Inflammatory macrophage (primary cell): ENCODE measurements at places on chromosomes 1 and 21.

GRCh38 chr1:82455342-82455741 lies 654.6 kb downstream of the ADGRL2 start:
- DNase-seq = no peak

DNA sequence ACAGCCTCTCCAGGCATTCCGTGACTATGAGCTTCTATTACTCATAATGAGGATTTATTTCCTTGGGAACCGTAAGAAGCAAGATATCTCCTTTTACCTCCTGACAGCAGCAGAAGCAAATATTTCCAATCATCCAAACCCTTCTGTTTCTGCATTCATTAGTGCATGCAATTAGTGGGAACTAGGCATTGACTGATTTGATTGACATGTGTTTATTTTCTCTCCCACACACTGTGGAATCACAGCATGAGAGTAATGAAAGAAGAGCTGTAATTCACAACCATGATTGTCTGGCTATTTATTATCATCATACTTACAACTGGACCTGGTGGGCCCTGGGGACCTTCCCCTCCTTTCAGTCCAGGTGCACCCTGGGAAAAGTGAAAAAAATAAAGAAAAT lies 146.8 kb downstream of the COL11A1 start:
- DNase-seq = no peak

- no peak for DNase-seq
Observed at GRCh38 chr1:21165646-21166045, 11.1 kb downstream of the EIF4G3 start.

DNA sequence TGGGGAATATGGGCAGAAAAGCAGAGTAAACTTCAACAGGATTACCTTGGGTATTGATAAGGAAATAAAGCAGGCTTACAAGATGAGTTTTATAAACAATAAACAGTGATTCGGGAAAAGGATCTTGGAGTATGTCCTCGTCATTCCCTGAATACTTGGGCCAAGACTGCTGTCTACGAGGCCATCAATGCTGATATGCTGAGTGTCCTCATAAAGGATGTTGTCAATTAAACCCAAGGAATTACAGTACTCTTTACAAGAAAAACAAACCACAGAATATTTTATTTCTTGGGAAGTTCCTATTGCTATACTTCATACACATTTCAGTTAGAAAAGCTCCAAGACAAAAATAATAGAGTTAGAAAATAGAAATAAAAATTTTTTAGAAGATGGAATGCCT lies 34.9 kb downstream of the ATP1B1 start:
- DNase-seq = no peak

DNA sequence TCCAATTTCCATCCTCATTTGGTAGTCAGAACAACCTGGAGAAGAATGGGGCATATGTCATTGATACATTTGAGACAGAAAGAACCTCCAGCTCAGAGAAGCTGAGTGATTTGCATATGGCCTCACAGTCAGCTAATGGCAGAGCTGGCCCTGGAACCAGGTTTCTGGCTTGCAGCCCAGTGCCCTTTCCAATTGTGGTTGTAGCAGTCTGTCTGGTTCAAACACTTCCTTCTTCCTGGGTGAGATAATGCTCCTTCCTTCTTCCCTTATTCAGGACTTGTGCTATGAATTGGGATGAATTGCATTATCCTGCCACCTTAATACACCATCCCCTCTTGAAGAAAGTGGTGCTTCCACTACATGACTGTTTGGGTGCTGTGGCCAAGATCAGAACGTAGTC lies 24.2 kb downstream of the SLC5A9 start:
- DNase-seq = peak; percentile 17

DNA sequence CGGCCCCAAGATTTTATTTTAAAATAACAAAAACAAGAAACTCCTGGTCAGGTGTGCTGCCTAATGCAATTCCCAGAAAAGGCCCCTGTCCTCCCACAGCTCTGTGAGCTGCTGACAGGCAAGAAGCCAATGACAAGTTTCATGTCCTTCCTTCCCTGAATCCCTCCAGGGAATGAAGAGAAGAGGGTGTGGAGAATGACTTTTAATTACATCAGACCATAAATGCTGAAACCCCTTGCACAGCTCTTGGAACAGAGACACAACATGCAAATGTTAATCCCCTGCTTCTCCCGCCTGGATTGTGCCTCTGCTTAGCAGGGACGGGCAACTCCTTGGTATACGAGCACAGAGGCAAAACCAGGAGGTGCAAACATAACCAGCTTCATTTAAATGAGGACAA lies 228.1 kb upstream of the CAMK1G start:
- DNase-seq = no peak

DNA sequence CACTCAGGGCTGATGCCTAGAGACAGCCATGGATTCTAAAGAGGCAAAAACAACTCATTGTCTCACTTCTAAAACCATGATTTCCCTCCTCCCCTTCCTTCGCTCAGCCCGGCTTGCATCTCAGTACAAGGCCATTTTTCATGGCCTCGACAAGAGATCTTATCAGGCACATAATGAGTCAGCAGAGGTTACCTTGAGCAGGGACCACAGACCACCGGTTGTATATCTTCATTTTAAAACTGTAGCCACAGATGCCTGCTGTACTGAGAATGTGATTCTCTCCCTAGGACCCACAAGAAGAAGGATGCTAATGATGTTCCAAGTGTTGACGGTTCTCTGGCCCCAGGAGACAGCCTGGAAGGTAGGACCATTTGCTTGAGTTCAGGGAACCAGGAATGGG lies 331.9 kb downstream of the AJAP1 start:
- DNase-seq = no peak

DNA sequence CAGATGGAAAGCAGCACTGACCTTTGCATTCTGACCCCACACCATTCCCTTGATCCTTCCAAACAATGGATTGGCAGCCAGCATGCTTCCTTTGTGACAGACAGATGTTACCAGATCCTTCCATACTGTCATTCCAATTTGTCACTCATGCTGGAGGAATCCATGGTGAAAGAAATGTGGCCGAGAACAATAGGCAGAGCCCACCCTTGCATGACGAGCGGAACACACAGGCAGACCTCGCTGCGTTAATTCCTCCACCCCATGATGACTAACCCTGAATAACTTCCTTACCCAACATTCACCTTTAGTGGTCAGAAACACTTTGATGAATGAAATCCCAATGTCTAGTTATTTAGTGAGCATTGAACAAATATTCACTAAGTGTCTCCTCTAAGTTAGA lies 45.1 kb downstream of the PDPN start:
- DNase-seq = no peak

DNA sequence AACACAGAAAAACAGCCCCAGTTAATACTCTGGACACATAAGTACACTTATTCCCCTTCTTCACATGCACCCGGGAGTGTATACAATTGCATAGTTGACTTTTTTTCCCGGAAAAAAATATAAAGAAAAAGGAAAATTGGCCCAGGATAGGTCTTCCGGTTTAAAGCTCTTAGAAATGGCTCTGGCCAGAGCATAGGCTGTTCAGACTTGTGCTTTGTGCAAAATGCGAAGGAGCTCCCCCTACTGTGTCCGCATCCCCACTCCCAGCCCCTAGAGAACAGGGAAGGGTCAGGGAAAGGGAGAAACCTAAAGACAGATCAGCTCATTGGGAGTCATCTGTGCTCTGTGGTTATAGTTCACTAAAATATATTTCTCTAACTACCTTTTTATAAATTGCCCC lies 5.5 kb upstream of the MTMR11 start:
- no peak for DNase-seq

DNA sequence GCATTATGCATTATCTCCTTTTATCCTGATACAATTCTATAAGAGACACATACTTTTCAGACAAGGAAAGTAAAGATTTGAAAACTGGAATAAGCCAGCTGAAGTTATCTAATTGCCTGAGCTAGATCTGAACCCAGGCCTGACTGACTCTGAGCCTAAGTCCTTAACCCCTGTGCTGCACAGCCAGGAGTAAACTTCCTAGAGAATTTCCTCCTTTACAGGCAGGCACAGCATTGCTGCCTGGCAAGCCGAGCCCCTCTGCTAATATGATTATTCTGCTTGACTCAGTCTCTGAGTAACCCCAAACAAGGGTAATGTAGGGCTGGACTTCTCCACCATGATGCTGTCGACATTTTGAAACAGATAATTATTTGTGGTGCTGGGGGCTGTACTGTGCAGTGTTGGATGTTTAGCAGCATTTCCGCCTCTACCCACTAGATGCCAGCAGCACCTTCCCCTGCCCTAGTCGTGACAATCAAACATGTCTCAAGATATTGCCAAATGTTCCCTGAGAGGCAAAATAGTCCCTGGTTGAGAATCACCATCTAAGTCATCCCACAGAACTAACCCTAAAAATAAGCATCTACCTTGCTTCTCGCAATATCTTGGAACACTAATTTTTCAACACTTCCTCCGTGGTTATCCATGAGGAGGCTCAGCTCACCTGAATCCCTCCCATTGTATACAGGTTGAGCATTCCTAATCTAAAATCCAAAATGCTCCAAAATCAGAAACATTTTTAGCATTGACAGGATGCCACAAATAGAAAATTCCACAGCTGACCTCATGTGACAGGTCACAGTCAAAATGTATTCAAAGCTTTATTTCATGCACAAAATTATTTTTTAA lies 18.5 kb downstream of the CAMK1G start:
- DNase-seq = peak; percentile 71

GRCh38 chr1:54871275-54872035 lies 15.5 kb downstream of the DHCR24 start:
- DNase-seq = no peak

GRCh38 chr1:172530000-172530399 lies 3.0 kb upstream of the SUCO start:
- no peak for DNase-seq

DNA sequence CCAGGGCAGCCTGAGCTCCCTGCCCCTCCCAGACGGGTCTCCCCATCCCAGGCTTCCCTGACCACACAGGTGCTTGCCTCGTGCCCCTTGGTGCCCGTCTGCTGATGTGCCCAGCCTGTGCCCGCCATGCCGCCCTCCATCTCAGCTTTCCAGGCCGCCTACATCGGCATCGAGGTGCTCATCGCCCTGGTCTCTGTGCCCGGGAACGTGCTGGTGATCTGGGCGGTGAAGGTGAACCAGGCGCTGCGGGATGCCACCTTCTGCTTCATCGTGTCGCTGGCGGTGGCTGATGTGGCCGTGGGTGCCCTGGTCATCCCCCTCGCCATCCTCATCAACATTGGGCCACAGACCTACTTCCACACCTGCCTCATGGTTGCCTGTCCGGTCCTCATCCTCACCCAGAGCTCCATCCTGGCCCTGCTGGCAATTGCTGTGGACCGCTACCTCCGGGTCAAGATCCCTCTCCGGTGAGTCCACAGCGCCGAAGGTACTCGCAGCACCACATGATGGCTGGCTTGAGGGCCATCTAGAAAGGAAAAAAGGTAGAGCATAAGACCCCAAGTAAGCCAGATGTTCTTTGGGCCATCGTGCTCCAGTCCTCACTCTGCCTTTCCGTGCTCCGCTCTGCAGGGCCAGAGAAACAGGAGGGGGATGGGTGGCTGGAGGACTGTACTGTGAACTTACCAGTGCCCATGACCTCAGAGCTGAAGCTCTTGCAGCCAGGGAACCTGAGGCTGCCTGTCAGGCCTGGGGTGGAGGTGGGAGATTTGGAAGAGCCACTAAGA lies 1.4 kb downstream of the ADORA1 start:
- DNase-seq = no peak

DNA sequence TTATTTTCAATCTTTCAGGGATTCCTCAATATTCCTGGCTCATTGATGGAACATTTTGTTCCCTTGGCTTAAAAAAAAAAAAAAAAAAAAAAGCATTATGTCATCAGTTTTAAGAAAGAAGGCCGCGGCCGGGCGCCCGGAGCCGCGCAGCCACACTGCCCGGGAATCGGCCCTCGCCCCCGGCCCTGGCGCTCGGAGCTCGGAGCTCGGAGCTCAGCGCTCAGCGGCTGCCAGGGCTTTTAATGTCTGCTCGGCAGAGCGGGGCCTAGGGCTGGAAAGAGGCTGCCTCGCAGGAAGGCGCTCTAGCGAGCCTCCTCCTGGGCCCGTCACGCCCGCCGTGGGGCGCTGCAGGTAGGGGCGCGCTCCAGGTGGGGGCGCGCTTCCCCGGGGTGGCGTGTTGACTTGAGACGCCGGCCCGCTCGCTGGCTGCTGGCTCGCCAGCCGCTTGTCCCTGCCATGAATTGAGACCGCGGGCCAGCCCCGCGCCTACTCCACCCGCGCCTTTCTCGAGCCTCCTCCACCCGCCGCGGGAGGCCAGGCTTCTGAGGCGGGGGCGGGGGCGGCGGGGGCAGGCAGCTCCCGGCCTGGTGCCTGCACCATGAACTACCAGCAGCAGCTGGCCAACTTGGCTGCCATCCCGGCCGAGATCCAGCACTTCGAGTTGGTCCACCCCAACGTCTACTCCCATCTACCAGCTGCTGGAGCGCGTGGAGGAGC lies 5.4 kb upstream of the TDRD5 start:
- DNase-seq = no peak

DNA sequence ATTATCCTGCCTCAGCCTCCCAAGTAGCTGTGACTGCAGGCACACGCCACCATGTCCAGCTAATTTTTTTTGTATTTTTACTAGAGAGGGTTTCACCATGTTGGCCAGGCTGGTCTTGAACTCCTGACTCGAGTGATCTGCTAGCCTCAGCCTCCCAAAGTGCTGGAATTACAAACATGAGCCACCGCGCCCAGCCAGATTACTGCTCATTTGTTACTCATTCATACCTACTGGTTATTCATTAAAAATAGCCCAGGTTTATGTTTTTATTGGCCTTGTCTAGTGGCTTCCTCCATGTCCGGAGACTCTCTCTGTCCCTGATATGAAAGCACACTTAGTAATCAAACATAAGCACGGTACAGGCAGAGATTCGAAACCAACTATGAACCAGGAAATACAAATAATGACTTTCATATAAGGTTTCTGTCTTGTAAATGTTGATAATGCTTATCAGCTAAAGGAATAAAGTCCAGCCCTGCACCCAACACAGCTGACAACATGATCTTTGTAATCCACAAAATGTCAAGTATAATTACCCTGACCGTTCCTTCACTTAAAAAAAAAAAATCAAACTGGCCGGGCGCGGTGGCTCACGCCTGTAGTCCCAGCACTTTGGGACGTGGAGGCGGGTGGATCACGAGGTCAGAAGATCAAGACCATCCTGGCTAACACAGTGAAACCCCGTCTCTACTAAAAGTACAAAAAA lies 50.4 kb upstream of the CXADR start:
- no peak for DNase-seq

DNA sequence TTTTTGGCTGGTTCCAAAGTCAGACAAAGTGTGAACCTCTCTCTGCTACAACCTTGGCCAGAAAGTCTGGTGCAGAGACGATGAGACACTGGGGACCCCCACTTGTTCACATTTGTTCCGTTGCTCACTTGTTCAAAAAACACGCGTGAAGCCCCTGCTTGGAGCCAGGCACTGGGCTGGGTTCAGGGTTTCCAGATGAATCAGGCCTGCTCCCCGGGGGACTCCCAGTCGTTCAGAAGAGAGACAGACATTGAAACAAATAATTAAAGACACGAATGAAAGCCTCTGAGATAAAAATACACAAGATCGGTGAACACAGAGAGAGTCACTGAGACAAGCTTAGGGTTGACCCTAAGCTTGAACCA lies 101.5 kb upstream of the RUNX3 start:
- no peak for DNase-seq
